Left ventricle myocardium inferior (tissue), 1 donor: ENCODE measurements at places on chromosomes 4 and X.

GRCh38 chr4:148780426-148781005 lies 338.3 kb upstream of the NR3C2 start:
- no peak for DNase-seq

DNA sequence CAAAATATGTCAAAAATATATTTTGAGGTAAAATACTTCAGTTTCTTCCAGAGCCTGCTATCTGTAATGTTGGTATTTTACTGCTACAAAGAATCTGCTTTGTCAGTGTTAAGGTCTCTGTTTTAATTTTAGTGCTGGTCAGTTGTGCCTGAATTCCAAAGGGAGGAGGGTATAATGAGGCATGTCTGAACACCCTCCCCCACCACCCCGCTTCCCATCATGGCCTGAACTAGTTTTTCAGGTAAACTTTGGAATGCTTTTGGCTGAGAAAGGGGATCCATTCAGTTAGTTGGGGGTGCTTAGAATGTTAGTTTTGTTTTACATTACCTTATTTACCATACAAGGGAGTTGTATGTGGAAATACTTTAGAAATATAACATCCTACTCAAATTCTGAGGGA lies 158.5 kb downstream of the MID1IP1 start:
- no peak for DNase-seq

DNA sequence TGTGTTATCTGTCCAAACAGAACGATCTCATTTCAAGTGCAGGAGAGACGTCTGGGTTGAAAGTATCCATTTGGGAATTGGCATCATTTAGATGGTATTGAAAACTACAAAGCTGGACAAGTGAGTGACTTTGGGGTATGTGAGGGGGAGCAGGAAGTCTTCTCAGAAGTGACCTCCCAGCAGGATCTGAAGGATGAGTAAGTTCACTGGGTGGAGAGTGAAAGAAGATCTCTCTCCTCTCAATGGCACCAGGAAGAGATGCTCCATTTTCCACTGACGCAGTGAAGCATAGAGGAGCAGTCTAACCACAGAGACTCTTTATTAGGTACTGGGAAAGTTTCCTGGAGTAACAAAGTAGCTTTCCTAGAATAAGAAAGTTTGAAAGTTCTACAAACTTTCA lies 161.0 kb downstream of the CPE start:
- DNase-seq, result no peak

- DNase-seq, result no peak
Observed at GRCh38 chrX:17226736-17227135, 148.3 kb upstream of the NHS start.

DNA sequence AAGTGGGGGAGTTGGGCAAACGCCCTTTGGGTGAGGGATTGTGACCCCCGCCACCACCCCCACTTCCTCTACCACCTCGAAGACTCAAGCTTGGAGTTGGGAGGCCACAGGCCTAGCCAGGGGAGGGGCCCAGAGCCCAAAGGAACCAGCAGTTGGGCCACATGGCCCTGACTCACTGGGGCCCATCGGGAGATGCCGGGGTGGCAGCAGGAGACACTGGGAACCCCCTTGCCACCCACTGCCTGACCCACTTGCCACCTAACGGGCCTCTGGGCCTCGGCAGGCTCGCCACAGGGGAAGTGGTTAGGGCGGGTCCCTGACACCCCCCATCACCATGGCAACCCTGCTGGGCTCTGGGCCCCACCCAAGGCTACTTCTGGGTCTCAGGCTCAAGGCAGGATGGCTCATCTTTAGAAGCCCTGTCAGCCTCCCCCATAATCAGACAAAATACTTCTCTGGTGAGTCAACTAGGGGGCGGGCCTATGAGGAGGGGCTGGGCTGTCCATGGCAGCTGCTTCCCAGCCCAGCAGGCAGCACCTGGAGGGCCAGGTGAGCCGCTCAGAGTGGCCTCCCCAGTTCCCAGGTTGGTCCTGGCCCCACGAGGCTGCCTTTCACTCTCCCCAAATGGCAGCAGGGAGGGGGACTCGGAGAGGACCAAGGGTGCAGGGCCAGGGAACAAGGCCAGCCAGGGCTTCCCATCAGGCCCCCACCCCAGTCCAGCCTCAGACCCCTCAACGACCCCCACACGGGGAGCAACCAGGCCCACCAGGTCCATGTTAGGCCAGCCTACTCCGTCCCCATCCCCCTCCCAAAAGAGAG lies 5.6 kb downstream of the FLNA start:
- DNase-seq, result peak; percentile 68

- DNase-seq, result no peak
Observed at GRCh38 chr4:5955201-5955821, 62.4 kb upstream of the CRMP1 start.
